Daoy (cell line): ENCODE measurements at places on chromosomes 12 and 14.

- DNase-seq, result no peak
Observed at GRCh38 chr12:121404734-121405133, 4.8 kb downstream of the RNF34 start.

DNA sequence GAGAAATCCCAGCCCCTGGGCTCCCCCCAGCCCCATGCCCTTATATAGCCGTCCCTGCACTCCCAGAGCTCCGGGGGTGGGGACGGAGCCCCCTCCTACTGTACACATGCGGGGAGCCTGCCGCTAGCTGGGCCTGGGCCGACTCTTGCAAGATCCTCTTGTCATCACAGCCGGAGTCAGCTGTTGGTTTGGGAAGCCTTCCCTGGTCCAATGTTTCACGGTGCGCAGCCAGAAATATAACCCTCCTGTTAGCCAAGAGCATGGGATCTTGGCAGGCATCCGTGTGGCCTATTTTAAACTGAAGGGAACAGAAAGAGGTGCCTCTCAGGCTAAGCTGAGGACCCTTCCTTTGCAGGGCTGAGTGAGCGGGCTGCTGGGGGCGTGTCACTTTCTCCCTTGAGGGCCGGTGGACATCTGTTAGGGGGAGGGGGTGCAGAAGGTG is 175.3 kb downstream of the TSPAN9 start:
- DNase-seq, result no peak

- no peak for DNase-seq
Observed at GRCh38 chr12:56803750-56804149, 40.6 kb downstream of the HSD17B6 start.

- DNase-seq, result no peak
Observed at GRCh38 chr12:93925585-93926205, 222.7 kb upstream of the PLXNC1 start.

DNA sequence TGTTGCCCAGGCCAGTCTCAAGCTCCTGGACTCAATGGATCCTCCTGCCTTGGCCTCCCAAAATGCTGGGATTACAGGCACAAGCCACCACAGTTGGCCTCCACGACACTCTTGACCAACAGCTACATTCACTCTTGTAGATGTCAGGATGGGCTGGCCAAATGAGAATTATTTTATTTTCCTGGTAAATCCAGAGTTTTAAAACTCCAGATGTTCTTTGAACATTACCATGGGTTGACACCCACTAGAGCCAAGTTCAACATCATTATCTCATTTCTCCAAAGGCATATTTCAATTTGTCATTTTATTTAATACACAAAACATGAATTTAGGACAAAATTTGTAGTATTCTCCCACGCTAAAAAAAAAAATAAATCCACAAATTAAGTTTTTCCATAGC is 56.5 kb upstream of the FOXN3 start:
- DNase-seq, result no peak

- DNase-seq, result no peak
Observed at GRCh38 chr14:61382842-61383241, 61.5 kb downstream of the PRKCH start.

GRCh38 chr14:90421001-90421631 is 24.3 kb downstream of the CALM1 start:
- DNase-seq, result no peak

DNA sequence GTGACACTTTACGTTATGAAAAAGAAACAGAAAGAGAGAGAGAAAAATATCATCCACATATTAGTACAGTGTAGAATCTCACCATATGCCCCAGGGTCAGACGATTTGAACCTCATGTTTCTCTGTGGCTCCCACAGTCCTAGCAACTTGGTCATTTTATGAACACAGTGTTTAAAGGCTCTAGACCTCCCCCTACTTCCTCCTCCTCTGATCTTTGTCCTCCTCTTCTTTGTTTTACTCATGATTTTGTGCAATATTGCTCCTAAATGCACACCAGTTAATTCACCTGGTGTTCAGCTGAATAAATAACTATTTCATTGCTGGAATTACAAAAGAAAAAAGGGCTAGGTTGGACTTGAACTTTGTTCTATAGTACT is 18.2 kb downstream of the GLT1D1 start:
- DNase-seq, result no peak

GRCh38 chr12:92464911-92465310 is 237.9 kb upstream of the PLEKHG7 start:
- no peak for DNase-seq

- DNase-seq, result peak; percentile 16
Observed at GRCh38 chr12:12387501-12387900, 30.6 kb downstream of the BORCS5 start.

DNA sequence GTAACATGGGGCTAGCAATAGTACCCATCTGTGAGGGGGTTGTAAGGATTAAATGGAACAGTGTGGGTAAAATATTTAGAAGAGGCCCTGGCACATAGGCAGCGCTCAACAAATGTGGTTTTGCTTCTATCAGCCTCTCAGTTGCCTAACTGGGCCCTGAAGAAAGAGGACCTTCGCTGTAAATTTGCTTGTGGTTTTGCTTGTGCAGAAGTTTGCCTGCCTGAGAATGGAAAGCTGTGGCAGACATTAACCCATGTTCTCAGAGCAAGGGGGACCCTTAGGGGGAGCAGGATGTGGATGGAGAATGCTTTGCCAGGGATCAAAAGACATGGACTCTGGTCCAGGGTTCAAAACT is 160.1 kb downstream of the BRMS1L start:
- DNase-seq, result no peak

DNA sequence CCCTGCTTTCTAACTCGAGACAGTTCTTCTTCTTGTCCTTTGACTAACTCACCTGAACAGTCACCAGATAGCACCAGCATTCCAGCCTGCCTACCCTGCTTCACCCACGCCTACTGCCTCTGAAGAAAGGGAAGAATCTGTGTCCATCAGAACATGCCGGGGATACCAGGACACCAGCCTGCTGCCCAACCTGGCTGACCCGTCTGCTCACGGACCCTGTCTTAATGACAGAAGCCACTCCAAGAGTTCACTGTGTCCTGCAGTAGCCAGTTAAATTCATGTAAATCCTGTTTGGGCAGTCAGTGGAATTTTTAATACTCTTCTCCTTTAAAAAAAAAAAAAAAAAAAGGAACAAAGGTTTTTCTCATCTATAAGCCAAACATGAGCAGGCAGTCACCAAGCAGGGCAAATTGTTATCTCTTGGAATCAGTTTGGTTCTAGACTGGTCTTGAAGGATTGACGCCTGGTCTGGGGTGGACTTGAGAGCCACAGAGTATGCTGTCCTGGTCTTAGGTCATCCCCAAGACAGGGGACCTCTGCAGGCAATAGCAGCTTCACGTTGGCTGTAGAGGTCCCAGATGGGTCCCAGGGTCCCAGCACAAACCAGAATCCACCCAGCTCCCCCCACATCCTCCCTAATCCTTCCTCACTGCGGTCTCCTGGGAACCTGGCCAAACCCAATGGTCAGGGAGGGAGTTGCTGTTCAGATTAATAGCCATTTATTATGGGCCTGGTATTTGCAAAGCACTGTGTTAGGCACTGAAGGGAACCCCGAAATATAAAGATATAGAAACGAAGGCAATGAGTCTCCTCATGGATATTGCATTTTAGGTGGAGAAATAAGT is 181.1 kb upstream of the HIF1A start:
- DNase-seq, result peak; percentile 47

- DNase-seq, result peak; percentile 45
Observed at GRCh38 chr14:32896979-32897697, 41.5 kb upstream of the NPAS3 start.

GRCh38 chr14:53346988-53347387 is 193.9 kb upstream of the DDHD1 start:
- DNase-seq, result no peak

DNA sequence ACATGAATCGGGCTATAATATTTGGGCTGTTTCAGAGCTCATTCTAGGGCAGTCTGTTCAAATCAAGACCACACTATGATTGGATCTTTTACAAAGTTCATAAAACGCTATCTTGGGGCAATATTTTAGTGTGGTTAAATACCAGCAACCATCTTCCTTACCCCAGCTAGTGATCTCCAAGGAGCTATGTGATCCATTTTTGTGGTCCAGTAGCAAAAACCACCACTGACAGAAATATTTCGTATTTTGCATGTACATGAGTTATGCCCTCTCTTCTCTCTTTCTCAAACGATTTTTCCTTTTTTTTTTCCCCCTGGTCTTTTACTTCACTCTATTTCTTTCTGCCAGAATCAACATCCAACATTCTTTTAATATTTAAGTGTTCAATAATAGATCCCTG is 280.6 kb upstream of the KITLG start:
- no peak for DNase-seq

DNA sequence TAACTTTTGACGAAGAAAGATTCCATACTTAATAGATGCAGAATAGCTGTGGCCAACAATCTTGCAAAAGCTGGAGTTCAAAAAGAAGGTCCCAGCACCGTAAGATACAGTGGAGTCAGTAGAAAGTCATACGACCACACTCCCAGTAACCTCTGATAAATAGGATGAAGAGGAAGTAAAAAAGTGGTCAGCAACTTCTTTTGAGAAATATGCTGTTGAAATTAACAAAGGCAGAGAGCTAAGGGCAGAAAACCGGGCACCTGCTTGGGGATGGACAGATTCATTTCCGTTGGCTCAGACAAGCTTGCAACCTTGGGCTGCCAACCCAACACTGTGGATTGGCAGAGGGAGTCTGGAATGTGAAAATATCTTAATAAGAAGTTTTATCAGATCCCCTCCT is 40.0 kb downstream of the BTG1 start:
- DNase-seq, result no peak

GRCh38 chr12:117352883-117353282 is 8.5 kb downstream of the NOS1 start:
- DNase-seq, result no peak

DNA sequence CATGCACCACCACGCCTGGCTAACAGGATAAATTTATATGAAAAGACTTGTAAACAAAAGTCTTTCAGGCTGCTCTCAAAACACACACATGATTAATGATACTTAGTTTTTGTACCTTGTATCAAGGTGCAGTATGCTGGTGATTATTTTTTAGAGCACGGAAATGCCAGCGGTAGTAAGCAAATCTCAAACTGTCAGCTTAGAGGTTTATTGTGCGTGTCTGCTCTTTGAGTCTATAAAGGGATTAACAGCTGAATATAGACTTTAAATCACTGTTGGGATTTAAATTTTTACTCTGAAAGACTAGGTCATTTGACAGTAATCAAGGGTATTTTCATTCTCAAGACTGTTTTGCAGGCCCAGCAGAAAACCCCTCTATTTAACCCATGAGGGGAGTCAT is 50.5 kb downstream of the PLEKHA5 start:
- DNase-seq, result no peak

DNA sequence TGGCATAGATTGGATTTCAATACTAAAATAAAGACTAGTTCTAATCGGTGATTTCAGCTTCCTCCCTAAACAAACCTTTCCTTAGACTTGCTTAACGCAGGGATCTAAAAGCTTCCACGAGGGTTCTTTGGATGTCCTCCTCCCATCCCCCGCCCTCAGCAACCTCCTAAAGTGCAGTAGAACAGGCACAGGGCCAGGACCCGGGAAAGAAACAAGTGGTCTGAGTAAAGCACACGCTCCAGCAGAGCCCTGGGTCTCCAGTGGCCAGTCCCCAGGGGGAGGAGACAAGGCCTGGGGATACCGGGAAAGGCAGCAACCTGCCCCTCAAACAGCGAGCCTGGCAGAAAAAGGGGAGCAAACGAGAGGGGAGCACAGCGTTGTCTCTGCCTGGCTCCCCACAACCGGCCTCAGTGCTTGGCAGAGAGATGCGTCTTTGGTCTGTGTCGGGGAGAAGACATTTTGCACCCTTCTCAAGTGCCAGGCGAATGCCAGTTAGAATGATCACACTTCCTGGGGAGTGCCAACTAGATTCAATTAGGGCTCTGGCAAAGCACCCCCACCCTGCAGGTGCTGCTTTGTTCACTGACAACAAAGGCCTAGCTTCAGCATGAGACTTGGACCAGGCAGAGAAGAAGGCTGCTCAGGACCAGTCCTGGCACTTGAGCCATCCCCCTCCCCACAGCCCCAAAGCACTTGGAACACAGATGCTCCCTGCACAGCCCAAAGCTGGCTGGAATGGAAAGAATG is 17.1 kb upstream of the SLC6A12 start:
- no peak for DNase-seq

DNA sequence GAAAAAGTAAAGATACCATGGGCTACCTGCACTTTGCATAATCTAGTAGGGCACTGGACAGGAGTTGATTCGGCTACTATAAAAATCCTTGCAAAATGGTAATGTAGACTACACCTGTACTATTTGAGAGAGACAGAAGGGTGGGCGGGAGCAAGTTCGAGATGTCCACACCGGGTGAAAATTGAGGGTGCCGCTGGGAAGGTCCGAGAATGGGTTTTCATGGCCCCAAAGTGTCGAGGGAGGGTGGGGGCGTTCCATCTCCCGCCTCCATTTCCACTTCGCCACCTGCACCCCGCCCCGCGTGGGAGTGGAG is 648 bp downstream of the SNX6 start:
- DNase-seq, result no peak

DNA sequence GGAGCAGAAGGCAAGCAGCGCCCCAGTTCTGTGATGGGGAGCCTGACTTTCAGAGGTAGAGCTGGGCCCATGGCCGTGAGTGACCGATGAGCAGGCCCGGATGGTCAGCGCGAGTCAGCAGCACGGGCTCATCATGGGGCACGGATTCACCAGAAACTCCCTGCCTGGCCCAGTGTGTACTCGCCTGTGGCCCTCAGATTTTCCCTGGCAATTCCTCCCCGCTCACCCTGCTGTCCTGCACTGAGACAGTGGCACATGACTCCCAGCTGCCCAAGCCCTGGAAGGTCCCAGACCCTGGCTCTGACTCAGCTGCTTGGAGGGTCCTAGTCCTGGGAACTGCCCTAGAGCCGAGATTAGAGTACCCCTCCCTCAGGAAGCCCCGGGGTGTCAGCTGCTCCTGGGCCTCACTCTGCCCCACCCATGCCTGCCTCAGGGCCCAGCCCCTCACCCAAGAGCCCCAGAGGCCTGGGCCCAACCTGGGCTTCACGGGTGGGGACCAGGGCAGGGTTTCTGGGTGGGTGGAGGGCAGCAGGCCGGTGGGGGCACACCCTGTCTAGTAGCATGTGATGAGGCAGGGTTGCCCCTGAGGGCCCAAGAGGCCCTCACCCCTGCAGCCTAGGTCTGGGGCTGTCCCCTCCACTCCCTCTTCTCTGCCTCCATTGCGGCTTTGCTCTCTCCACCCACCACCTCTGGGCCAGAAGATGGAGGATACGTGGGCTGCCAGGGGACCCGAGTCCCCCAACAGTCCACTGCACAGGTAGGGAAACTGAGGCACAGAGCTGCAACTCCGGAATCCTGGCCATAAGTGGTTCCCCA is 8.4 kb downstream of the TRMT61A start:
- DNase-seq, result no peak

GRCh38 chr14:89384023-89384422 is 33.0 kb downstream of the FOXN3 start:
- DNase-seq, result no peak

DNA sequence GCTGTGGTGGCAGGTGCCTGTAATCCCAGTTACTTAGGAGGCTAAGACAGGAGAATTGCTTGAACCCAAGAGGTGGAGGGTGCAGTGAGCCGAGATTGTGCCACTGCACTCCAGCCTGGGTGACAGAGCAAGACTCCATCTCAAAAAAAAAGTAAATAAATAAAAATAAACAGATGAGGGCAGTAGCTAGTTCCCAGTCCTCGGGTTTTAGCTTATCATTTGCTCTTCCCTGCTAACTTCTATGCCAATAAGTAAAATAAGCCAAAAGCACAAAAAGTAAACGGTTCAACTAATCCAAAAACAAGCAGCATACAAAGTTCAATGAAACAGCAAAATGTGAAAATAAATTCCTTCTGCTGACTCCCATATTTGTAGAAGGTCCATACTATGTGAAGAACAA is 133.0 kb upstream of the TMCC3 start:
- DNase-seq, result no peak
